ENCODE measurements at places on chromosomes 7 and 10.
A peak's percentile ranks its signal among the peaks of the same experiment; 100 is the strongest.

- DNase-seq = no peak
These were observed 45.0 kb downstream of the JAKMIP3 start for GRCh38 chr10:132110713-132111112.

- DNase-seq = no peak
These were observed 26.2 kb upstream of the CYP26C1 start for GRCh38 chr10:93034426-93034825.

DNA sequence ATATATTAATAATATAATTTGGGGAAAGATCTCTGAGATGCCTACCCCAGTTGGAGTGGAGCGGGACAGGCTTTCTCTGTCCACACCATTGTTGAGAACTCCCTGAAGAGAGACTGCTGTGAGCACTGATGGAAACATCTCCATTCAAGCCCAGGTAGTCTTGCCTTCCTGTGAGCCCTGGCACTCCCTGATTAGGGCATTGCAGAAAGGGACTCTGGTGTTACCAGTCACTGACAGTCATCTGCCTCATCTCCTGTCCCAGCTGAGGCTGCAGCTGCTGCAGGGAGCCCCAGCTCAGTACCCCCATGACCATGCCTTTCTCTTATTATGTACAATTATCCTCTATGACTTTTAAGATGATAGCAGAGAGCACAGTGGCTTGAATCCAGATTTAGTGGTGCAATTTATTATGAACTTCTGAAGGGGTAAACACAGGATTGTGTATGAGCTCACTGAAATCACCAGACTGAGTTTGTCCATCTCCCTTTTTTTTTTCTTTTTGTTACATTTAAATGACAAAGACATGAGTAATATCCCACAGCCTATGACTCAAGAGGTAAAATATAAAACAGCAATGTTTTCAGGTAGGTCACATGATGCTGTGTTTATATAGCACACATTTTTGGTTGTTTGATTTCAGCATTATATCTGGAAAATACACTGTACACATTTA lies 236.9 kb downstream of the SLC25A13 start:
- DNase-seq = no peak

DNA sequence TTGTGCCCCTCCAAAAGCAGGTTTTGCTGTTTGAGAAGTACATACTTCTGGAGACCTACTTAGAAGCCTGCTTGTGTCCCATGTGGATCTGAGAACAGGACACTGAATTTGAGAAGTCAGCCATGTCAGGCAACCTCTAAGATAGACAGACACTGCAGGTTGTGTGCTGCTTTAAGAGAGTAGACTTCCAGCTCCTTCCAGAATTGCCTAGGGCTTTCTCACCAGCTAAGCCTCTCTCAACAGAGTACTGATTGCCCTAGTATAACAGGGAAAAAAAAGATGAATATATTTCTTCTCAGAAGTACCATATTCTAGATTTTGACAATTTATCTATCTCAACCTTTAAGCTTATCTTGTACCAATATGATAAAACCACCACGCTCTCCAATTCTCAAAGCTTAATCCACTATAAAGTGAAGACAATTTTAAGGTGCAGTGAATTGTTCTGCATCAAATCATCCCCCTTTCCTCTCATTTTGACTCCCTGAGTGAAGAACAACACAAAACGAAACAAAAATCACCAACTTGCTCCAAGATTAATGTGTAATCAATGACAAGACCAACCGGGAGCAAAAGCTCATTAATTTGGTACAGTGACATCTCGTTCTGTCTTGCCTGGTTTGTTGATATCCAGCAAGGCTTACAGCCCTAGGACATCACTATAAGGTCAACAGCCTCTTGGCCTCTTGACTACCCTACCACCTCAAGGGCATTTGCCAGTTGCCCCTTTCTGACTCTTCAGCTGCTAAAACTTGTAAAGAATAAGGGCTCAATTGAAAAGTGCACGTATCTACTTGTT lies 214.6 kb downstream of the SORCS1 start:
- DNase-seq = no peak

DNA sequence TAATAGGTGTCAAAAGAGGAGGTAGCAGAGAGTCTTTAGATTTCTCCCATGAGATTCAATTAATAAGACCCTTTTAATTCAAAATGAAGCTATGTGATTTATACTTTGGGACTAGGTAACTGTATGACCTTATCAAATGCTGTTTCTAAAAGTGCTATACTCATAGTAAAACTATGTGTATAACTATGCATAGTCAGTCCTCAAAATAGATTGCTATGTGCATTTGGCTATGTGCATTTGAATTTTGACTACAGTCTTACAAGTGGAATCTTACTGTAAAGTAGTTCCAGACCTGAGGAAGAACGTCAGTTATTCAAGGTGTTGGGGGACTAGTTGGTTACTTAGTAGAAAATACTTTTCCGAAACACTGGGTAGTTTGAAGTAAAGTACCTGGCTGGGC lies 36.9 kb downstream of the ADD3 start:
- DNase-seq = no peak

- DNase-seq = no peak
These were observed 100.9 kb downstream of the ANKRD7 start for GRCh38 chr7:118325450-118325808.

DNA sequence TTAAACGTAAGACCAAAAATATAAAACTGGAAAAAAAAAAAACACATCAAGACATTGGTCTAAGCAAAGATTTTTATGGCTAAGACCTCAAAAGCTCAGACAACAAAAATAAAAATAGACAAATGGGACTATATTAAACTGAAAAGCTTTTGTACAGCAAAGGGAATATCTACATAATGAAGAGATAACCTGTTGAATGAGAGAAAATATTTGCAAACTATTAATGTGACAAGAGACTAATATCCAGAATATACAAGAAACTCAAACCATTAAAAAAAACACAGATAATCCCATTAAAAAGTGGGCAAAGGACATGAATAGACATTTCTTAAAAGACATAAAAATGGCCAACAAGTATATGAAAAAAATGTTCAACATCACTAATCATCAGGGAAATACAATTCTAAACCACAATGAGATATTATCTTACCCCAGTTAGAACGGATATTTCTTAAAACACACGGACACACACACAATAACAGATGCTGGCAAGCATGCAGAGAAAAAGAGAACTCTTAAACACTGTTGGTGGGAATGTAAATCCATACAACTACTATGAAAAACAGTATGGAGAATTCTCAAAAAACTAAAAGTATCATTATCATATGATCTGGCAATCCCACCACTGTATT lies 28.8 kb downstream of the CNOT4 start:
- DNase-seq = no peak

GRCh38 chr10:3783682-3784432 lies 1.2 kb downstream of the KLF6 start:
- DNase-seq = peak; percentile 77

- no peak for DNase-seq
These were observed 10.0 kb upstream of the CHN2 start for GRCh38 chr7:29184599-29184998.

DNA sequence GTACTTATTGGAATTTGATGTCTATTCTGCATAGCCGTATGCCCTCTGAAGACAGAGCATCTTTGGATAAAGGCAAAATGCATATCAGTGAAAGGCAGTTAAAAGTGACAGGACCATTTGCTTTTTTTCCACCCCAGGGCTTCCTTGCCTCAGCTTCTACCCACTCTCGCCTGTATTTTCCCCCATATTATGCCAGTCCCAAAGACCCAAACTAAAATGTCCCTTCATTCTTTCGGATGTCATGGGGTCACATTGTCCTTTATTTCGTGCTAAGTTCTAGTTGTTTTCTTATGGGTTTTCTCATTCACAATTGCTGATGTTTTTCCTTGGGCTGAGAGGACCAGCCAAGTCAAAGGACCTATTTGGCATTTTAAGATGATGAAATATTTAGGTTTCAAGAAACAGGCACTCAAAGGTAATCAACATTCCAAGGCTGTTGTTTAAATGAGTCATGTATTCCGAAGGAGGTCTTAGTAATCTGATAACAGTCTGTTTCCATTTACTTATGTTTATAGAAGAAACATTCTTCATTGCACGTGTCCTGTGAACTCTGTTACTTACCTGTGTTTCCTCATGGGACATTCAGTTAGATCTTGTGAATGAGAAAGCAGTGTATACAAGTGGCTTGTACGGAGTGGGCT lies 74.1 kb downstream of the DNAH11 start:
- DNase-seq = no peak

DNA sequence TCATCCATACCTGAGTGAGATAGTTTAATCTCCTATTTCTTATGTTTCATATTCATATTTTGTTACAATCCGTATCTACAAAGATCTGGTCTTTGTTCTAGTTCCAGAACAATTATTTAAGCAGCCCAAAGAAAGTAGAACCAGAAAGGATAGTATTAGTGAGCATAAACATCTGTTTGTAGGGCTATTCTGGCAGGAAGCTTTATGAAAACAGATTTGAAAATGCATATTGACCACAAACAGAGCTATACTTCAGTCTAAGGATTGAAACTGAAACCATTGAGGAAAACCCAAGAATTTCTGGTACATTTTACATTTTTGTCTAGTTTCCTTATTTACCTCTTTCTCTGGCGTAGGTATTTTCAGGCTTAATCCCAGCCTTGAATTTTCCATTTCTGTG lies 28.1 kb downstream of the LRGUK start:
- no peak for DNase-seq

GRCh38 chr10:88270871-88271713 lies 312.0 kb downstream of the RNLS start:
- DNase-seq = peak; percentile 34

GRCh38 chr7:36766451-36766850 lies 42.2 kb upstream of the AOAH start:
- DNase-seq = no peak

DNA sequence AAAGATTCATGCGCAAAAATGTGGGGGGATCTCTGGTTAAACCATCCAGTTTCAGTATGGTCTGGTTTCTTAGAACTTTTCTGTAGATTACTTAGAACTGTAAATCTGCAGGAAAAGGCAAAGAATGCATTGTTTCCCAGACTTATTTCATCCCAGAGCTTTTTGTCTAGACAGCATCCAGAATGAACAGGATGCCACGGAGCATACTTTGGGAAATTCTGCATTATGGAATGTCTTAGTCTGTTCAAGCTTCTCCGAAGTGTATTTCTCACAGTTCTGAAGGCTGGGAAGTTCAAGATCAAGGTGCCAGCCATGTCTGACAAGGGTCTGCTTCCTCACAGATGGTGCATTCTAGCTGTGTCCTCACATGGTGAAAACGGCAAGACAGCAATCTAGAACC lies 136.3 kb downstream of the INHBA start:
- DNase-seq = no peak

GRCh38 chr10:100826983-100827818 lies 81.8 kb downstream of the PAX2 start:
- DNase-seq = no peak

- no peak for DNase-seq
These were observed 139.2 kb upstream of the RET start for GRCh38 chr10:42937649-42938180.

- no peak for DNase-seq
These were observed 259.7 kb upstream of the MGMT start for GRCh38 chr10:129207297-129207696.

DNA sequence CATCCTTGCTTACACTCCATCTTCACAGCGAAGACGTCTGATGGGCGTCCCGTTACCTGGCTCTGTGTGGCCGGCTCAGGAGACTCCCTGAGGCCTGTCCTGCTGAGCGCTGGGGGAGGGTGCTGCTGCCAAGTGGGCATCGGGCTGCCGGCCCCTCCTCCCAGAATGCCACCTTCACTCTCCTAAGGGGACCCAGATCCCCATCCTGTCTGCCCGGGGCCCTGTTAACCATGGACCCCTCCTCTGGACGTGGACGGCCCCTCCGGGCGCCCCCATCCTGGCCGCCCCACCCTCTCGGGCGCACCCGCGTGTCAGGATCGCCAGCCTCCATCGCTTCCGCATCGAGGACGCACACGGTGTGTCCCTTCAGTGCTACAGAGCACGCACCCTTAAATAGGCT lies 7.3 kb upstream of the FOXL3 start:
- DNase-seq = no peak

GRCh38 chr10:77079592-77080300 lies 557.9 kb downstream of the KCNMA1 start:
- peak; percentile 10 for DNase-seq

DNA sequence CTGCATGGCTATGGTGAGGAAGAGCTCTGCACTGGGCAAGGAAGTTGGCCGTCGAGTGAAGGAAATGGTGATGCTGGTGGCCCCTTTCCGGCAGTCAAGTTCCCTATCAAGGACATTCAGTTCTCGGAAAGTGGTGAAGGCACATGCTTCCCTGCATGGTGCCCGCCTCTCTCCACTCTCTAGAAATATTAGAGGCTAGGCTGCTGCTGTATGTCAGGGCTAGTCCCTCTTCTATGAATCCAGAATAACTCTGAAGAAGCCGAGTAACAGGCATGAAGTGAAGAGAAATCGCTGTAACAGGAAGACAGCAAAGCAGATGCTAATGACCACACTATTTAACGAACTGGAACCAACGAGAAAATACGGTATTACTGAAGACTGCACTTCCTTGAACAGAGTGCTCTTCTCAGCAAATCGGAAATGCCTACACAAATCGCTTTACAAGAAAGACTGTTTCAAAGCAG lies 5.4 kb downstream of the IDI1 start:
- DNase-seq = no peak

DNA sequence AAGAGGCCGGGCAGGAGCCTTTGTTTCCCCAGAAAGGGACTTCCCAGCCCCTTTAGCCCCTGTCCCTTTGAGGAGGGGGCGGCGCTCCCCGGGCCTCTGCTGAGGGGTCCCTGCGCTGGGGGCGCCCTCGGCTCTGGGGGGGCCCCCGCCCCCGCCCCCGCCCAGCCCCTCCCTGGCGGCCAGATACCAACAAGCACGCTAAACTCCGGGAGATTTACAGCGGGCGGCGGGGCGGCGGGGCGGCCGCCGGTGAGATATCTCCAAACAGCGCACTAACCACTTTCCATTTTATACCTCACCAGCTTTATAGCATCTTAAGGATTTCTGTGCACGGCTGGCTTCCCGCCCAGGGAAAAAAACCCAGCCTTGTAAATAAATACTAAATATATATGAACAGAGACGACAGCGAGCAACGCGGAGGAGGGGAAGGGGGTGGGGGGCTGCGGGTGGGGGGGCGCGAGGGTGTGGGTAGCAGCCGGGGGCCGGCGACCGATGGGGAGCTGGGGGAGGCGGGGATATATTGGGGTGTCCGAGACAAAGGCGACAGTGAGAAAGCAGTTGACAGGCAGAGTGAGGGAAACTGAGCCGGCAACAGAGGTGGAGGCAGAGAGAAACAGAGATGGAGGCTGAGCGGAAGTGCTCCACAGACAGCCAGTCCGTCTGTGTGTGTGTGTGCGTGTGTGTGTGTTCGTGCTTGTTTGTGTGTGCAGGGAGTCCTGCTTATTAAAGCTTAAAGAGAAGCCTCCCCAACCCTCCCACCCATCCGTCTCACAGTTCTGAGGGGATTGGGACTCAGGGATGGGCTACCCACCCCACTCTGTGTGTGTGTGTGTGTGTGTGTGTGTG lies 85.8 kb downstream of the HIF1AN start:
- DNase-seq = peak; percentile 36

- no peak for DNase-seq
These were observed 506 bp downstream of the MCM10 start for GRCh38 chr10:13161857-13162271.
